Activated CD4-positive, alpha-beta T cell treated with anti-CD3 and anti-CD28 coated beads for 36 hours (primary cell): ENCODE measurements at places on chromosomes 6 and 20. TPM values are rescaled to one million over a fixed set of nuclear protein-coding genes. Genes with fewer than 3 reads are reported as not detected.

- no peak overlapping the region for H3K4me3 ChIP-seq
- no peaks in the 10 kb centered on the region for H3K4me1 ChIP-seq
- no peaks in the 10 kb centered on the region for H3K27me3 ChIP-seq
- H3K27ac ChIP-seq: no peak overlapping the region
- no peak for DNase-seq
Observed at GRCh38 chr20:16158090-16158975, 414.9 kb downstream of the KIF16B start.

The EYS gene
- not detected for total RNA-seq

- peak overlapping the region; percentile 53 for H3K27ac ChIP-seq
- H3K36me3 ChIP-seq: peaks cover 31% of the 10 kb centered on the region
Observed at GRCh38 chr6:42572523-42572922, 8.7 kb downstream of the UBR2 start.

- H3K27me3 ChIP-seq: peaks cover 3% of the 10 kb centered on the region
- H3K36me3 ChIP-seq: no peaks in the 10 kb centered on the region
- no peaks in the 10 kb centered on the region for H3K4me1 ChIP-seq
- DNase-seq: no peak
- H3K4me3 ChIP-seq: no peak overlapping the region
Observed at GRCh38 chr20:42949950-42950349, 239.8 kb downstream of the PTPRT start.

- H3K4me3 ChIP-seq: no peak overlapping the region
- no peaks in the 10 kb centered on the region for H3K36me3 ChIP-seq
- DNase-seq: no peak
- no peaks in the 10 kb centered on the region for H3K27me3 ChIP-seq
Observed at GRCh38 chr6:51450248-51450957, 631.7 kb downstream of the TFAP2B start.

The BNIP5 gene
- not detected for total RNA-seq

DNA sequence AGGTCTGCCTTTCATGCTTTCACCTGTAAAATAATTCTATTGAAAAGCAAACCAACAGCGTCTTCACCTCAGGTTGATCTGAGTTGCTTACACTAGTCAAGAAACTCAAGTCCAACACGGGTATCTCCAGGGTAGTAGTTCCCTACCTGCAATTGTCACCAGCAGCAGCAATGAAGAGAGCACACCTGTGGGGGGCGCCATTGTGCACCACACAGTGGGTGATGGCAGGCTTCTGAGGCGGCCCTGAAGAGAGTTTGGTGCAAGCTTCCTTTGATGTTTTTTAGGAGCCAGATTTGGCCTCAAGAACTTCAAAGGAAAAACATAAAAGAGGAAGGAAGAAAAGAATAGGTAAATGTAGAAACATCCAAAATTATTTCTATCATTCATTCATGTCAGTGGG lies 45.1 kb downstream of the KIAA0319 start:
- H3K36me3 ChIP-seq: no peaks in the 10 kb centered on the region
- no peaks in the 10 kb centered on the region for H3K4me1 ChIP-seq
- no peak overlapping the region for H3K4me3 ChIP-seq
- DNase-seq: peak; percentile 50

DNA sequence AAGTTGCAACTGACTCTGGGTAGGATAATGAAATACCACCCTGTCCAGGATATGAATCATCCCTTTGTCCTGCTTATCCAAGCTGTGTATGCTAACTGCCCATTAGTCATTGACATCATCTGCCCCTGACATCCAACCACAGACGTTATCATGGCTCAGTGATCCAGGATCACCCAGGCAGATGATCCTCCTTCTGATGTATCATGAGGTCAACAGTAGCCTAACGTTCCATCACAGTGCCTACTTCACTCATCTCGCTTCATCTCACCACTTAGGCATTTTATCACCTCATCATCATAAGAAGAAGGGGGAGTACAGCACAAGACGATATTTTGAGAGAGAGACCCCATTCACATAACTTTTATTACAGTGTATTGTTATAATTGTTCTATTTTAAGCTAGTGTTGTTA lies 13.4 kb upstream of the BTN3A2 start:
- DNase-seq: no peak
- no peaks in the 10 kb centered on the region for H3K27me3 ChIP-seq
- no peak overlapping the region for H3K4me3 ChIP-seq
- H3K27ac ChIP-seq: no peak overlapping the region
